Vagina (tissue), 2 donors: ENCODE measurements at places on chromosomes 1 and 21.
A peak's percentile ranks its signal among the peaks of the same experiment; 100 is the strongest.

GRCh38 chr1:119873135-119874015 lies 22.9 kb downstream of the ADAM30 start:
- no peak for DNase-seq

DNA sequence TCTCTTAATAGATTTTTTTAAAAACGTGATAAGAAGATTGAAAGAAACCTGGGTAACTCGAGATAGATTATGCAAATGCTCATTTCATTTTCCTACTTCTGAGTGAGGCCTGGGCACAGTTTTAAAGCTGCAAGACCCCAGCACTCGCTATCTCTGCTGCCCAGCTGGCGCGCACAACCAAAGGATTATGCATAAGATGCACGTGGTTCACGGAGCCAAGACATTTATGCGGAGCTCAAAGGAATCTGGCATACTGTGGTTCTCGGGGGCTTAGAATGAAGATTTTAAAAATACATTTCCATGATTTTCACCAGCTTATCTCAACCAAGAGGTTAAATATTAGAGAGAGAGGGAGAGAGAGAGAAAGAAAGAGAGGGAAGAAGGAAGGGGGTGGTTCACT lies 210.9 kb downstream of the DSCAM start:
- no peak for DNase-seq

DNA sequence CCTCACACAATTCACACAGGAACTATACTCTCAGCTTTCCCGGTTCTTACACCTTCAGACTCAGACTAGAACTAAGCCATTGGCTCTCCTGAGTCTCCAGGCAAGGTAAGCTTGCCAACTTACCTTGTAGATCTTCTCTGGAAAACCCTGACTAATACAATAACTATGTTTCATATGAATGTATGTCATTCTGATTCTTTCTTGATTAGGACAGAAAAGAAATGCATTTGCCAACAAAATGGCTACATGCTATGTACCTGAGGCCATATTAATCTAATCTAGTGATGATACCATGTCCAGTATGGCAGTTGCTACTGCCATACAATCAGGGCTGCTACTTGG lies 9.8 kb upstream of the ZSWIM5 start:
- no peak for DNase-seq

DNA sequence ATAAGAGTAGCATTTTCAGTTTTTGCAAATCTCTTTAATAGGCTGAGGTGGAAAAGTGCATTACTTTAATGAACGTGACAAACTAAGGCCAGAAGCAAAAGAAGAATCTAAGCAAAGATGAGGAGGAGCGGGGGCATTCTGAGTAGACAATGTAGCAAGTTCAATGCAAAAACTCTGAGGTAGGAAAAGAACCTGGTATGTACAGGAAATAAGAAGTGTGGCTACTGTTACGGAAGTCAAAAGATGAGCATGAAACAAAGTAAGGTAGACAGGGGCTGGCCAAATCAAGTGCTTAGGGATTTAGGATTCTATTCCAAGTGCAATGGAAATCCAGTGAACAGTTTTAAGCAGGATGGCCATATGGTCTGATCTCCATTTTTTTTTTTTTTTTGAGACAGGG lies 63.7 kb downstream of the TOR3A start:
- DNase-seq: no peak

DNA sequence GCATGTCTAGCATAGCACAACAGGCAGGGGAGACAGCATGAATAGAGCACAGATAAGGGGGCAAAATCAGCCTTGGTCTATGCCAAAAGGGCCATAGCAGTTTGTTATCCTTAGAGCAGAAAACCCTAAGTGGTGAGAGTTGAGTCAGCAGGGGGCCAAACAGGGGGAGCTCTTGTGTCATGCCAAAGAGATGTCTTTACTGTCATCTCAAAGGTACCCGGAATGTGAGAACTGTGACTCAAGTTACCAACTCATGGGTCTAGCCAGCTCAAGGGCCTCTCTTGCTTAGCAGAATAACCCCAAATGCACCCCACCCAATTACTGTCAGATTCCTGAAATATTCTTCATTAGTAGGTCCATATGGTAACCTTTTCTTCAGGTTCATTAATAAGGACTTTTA lies 45.9 kb upstream of the NRDC start:
- DNase-seq: no peak

GRCh38 chr1:178374016-178374415 lies 122.7 kb downstream of the CLEC20A start:
- DNase-seq: no peak

DNA sequence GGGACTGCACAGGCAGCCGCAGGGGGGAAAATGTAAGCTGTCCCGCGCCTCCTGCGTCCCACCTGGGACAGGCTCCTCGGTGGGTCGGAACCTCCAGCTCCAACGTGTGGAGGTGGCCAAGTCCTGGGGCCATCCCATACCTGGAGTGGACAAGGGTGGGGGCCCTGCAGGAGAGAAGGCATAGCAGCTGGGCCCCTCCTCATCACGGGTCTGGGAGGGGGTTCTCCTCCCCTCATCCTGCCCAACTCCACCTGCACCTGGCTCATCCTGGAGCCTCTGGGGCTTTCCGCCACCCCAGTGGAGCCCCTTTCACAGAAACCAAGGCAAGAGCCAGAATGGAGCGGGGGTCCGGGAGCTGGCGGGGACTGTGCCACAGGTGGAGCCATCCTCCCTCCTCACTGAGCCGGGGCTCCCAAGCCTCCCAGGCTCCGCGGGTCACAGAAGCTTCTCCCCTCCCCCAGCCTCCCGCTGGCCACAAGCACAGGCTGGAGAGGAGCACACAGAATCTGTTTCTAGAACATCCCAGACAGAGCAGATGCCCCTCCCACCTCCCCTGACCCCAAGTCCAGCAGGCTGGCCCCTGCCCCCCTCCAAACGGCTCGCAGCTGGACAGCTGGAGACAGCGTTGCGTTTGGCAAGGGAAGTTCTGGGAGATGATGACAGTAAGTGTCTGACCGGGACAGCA lies 65.8 kb downstream of the MEGF6 start:
- DNase-seq: no peak

GRCh38 chr1:156889802-156890580 lies 3.5 kb upstream of the PEAR1 start:
- no peak for DNase-seq

- DNase-seq: no peak
Measured at GRCh38 chr21:18518054-18518481, 114.5 kb upstream of the TMPRSS15 start.

- no peak for DNase-seq
Measured at GRCh38 chr21:14064296-14064645, 146.5 kb downstream of the LIPI start.

- no peak for DNase-seq
Measured at GRCh38 chr21:41763996-41764395, 2.9 kb downstream of the RIPK4 start.

DNA sequence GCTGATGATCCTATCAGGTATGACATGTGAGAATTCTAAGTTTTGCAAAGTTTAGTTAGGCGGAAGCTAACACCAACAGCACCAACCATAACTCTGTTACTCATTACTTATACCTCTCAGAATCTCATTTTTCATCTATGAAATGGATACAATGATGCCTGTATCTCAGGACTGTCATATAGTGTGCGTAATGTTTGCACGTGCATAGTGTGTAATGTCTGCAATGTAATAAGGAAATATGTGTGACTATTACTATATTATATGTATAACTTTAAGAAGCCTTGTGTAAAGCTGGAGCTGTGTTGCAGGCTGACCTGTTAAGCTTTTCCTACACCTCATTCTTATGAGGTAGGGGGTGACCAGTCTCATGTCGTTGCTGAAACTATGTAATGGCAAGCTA lies 13.0 kb downstream of the ADCY10 start:
- no peak for DNase-seq

GRCh38 chr1:89273324-89273778 lies 691 bp upstream of the GBP5 start:
- no peak for DNase-seq

GRCh38 chr1:81811757-81812371 lies 11.1 kb downstream of the ADGRL2 start:
- DNase-seq: no peak

DNA sequence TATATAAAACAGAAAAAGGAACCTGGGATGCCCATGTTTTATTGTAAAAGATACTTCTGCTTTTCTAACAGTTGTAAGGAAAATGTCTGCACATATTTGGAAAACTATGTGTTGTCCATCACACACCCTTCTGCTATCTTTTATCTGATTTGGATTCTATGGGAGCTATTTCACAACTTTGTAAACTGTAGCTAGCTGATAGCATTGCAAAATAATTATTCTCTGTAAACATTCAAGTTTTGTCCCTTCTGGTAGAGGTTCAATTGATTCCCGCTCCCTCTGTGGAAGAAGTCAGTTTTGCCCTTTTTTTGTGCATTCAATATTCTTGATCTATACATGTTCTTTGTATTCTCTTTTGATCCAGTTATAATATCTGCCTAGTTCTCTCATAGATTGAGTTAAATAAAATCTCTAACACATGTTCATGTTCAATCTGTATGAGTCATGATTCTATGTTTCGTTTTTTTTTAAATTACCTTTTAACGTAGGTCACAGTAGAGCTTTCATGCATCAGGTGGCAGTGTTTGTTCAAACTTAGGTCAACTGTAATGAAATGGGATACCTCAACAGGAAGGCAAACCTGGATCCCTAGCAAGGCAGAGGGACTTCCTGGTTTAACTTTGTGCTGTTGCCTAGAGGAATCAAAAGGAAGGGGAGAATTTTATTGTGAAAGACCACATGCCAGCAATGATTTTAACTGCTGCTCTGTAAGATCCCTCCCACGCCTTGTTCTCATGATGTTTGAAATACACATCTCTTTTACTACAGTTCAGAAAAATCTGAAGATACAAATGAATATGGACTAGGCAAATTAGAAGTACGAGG lies 26.0 kb upstream of the BCL9 start:
- DNase-seq: no peak

DNA sequence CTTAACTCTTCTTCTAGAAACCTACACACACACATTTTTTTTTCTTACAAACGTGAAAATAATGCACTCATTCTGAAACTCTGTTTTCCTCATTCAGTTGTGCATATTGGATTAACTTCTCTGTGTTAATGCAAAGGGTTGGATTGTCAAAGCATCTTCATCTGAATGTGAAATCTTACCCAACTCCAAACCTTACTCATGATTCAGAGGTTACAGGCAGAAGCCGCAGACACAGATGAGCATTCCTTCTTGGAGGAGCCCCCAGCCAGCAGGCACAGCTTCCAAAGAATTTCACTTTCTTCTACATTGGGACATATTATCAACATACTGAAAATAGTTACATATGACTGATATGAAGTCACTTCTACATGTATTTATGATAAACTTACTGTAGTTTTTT lies 15.7 kb downstream of the PATJ start:
- DNase-seq: no peak

GRCh38 chr1:203103829-203104495 lies 18.1 kb upstream of the MYOG start:
- no peak for DNase-seq

- DNase-seq: no peak
Measured at GRCh38 chr1:215779729-215780128, 212.6 kb downstream of the KCTD3 start.

- DNase-seq: peak; percentile 79
Measured at GRCh38 chr1:24393892-24394291, 19.7 kb downstream of the STPG1 start.

- no peak for DNase-seq
Measured at GRCh38 chr1:110385369-110385768, 5.5 kb downstream of the SLC16A4 start.

DNA sequence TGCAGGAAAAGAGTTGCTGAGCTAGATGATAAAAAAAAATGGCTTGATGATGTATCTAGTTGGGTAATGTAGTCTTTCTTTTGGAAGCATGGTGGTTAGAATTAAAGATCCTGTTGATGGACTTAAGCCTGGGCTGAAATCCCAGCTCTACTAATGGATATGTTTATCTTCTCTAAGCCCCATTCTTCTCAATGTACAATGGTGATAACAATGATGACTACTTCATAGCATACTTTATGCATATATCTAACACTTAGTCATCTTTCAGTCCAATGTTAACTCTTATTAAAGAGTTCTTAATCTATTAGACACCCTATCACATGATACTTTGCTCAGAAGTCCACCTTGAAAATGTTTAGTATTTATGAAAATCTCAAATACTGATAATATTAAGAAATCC lies 189.5 kb downstream of the PLA2G4A start:
- no peak for DNase-seq

DNA sequence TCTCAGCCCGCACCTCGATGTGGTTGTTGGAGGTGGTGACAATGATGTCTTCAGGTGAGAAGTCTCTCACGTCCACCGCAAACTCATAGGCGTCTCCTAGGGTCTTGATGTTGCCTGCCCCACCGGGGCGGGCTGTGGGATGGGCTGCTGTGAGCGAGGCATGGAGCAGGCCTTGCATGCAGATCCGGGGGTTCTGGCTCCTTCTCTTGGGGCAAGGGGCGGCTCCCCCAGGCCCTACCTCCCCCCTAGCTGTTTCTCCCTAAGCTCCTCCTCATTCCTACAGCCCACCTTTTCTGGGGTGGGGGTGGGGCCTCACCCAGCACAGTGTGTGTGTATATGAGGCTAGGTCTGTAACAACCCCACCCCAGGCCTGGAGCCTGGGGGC lies 775 bp downstream of the HSPB7 start:
- DNase-seq: no peak

- peak; percentile 82 for DNase-seq
Measured at GRCh38 chr1:234550341-234551031, 59.5 kb downstream of the IRF2BP2 start.
